ENCODE measurements at places on chromosomes 7 and 10.

GRCh38 chr10:103395754-103396066, 565 bp downstream of the ATP5MK start:
- peak; percentile 27 for DNase-seq

GRCh38 chr7:111266613-111267012, 175.7 kb downstream of the LRRN3 start:
- DNase-seq = no peak

- DNase-seq = peak; percentile 26
Measured at GRCh38 chr7:134892963-134893362, 93.3 kb upstream of the AGBL3 start.

- no peak for DNase-seq
Measured at GRCh38 chr7:126993626-126994213, 259.0 kb downstream of the GRM8 start.

GRCh38 chr10:3482200-3482993, 302.6 kb downstream of the KLF6 start:
- peak; percentile 80 for DNase-seq

DNA sequence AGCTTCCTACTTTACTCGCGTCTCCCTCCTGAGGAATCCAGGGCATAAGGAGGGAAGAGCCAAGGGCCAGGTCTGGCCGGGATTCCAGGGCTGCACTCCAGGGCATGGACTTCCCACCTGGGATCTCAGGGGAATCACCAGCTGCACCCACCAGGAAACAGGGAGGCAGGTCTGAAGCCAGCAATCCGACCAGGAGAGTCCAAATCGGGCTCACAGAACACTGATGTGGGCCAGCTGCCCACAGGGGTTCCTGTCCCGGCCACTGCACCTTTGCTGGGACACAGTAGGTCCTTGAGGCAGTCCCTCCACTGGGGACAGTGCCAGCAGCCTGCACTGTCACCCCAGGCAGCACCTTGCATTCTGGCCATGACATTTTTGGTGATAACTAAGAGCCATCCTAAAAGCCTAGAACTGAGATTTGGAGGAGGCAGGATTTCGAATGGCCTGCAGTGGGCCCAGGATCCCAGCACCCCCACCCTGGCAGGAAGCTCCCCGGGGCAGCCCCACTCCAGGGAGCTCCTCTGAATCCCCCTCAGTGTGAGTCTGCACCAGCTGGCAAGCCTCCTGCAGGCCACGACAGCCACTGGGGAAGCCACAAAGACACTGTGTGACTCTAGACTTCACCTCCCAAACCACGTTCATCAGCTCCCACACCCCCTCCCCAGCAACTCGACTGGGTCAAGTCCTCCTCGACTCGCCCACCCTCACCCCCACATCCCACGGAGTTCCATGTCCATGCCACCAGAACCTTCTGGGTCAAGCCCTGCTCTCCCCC, 71.5 kb upstream of the PPP2R2D start:
- no peak for DNase-seq

- no peak for DNase-seq
Measured at GRCh38 chr7:158815800-158816128, 13.5 kb downstream of the ESYT2 start.

GRCh38 chr7:123867225-123867624, 22.3 kb downstream of the HYAL4 start:
- DNase-seq = no peak

DNA sequence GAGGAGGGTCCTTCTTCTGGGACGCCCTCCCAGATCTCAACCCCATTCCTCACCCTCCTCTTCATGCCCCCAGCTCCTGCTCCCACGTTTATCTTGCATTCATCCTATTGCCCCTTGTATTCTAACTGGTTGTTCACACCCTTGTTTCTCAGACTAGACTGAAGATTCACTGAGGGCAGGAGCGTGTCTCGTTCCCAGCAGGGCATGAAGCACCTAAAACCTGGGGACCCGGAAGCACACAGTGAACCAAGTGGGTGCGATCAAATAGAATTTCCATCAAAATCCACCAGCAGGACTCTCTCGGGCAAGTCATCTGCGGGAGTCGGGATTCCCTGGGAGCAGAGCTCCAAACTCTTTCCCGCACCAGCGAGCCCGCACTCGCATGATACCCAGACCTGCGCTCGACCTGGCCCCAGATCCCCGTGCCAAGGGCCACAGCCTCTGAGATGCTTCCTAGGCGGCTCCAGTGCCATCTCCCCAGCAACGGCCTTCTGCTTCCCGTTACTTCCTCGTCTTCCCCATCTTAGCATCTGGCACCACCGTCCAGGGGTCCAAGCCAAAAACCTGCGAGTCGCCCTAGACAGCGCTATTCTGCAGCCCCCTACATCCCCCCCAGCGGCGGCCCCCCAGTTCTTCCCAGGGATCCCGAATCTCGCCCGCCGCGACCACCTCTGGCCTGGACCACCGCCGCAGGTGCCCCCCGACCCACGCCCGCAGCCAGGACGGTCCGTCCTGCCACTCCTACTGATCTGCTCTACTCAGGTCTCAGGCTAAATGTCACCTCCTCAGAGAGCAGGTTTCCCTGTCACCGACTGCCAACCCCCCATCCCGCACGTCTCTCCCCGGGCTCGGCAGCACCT, 6.1 kb upstream of the GBX1 start:
- DNase-seq = no peak

DNA sequence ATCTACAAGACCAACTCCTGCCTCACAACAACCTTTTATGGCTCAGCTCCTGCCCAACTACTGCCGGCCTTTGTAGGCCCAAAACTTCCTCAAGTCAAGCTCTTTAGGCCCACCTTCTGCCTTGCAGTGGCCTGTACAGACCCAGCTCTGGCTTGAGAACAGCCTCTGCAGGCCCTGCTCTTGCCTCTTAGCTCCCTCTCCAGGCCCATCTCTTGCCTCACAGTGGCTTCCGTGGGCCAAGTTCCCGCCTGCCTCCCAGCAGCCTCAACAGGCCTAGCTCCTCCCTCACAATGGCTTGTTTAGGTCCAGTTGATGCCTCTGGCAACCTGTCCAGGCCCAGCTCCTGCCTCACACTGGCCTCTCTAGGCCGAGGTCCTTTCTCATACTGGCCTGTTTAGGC, 32.4 kb upstream of the VKORC1L1 start:
- DNase-seq = no peak

DNA sequence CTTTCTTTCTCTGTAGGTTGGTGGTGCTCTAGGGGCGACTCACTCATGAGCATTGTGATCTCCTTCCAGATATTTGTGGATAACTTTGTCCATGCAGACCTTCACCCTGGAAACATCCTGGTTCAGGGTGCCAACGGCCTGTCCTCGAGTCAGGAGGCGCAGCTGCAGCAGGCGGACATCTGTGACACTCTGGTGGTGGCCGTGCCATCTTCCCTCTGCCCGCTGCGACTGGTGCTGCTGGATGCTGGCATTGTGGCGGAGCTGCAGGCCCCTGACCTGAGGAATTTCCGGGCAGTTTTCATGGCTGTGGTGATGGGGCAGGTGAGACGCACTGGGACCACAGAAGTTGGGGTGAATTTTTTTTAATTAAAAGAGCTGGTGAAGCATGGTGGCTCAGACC, 9.6 kb upstream of the NDUFB2 start:
- DNase-seq = no peak

DNA sequence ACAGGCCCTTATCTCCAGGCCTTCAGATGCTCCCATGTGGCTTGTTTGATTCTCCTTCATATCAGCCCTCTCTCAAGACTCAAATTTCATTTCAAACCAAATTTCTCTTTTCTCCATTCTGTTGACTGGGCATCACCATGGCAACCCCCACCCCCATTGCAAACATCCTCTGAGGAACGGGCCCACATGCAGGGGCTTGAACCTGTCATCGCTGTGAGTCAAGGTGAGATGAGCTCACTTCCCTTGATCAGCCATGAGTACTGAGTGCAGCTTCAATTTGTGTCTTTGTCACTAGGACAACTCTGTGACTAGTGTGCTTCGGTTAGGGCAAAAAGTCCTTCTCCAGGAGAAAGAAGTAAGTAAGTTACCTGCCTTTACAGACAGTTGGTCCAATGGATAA, 41.9 kb downstream of the CALML3 start:
- no peak for DNase-seq

- peak; percentile 3 for DNase-seq
Measured at GRCh38 chr10:121990015-121990677, 1.2 kb downstream of the TACC2 start.
